ENCODE measurements at places on chromosomes 16 and 17.

- DNase-seq, result no peak
Observed at GRCh38 chr17:70295731-70296130, 126.4 kb downstream of the KCNJ2 start.

DNA sequence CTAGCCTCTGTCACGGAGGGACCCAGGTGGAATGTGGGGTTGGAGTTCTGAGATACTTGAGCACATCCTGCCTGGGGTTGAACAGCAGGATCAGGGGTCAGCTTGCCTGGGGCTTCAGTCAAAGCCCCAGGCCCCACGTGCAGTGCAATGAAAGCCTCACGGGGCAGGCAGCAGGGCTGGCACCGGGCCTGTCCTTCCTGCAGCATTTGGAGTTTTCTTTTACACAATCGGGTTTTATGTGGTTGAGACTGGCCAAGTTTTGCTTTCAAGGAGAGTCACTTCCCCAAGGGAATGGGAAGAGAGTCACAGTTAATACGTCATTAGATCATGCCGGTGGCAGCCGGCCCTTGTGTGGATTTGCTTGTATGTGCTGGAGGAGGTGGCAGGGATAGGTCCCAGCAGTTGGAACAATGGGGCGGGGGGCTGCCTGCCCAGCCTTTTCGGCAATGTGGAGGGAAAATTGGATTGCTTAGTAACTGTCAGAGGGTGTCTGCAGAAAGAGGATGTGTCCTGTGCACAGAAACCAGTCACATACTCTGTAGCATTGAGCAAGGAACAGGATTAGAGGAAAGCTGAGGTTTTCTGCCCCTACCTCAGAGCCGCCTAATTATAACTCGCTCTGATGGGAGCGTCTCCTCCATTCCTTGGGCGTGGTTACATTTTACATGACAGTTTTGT lies 4.5 kb downstream of the RMI2 start:
- no peak for DNase-seq

GRCh38 chr16:58498341-58499091 lies 1.4 kb upstream of the NDRG4 start:
- DNase-seq, result no peak

DNA sequence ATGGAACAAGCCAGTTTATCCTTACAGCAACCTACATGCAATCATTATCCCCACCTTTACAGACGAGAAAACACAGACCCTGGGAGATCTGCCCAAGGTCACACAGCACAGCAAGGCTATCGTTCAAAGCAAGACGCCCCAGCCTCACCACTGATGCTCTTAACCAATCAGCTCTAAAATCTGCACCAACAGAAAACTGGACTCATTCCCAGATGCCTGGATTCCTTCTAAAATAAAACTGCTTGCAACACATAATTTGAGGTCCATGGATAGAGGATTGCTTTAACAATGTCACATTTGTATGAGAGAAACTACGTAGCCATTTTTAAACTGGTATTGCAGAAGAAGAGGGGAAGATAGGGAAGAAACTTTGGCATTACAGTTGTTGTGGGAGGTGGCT lies 6.8 kb downstream of the COTL1 start:
- no peak for DNase-seq

- DNase-seq, result no peak
Observed at GRCh38 chr17:32570081-32570396, 83.2 kb downstream of the CDK5R1 start.

All from stimulated activated CD8-positive, alpha-beta memory T cell treated with anti-CD3 and anti-CD28 coated beads, Interleukin-2, amount 100 ng/mL, for 48 hours (primary cell).